ENCODE measurements at places on chromosomes 13 and 19. TPM values are rescaled to one million over a fixed set of nuclear protein-coding genes. Genes with fewer than 3 reads are reported as not detected.

- DNase-seq = peak; percentile 56
Observed at GRCh38 chr19:37506387-37507166, at the start of gene ZNF793. Gene ZNF793, plus strand, starts transcription at chr19:37506939. Its CDS starts 16,501 bp downstream, at chr19:37523440.

DNA sequence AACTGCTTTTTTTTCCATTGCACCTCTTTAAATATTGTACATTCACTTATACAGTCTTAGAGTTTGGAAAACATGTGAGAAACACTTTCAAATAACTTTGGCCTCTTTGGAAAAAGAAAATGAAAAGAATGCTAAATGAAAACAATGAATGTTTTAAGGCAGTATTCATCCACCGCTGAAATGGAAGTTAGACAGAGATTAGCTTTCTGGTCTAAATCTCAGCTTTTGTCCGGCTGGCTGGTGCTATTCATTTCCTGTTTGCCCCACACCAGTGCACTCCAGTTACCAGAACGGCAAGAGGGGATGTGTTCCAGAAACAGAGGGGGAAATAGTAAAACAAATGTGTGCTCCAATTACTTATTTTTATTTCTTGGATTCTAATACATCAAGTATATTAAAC is 1201.3 kb downstream of the EFNB2 start:
- DNase-seq = no peak

DNA sequence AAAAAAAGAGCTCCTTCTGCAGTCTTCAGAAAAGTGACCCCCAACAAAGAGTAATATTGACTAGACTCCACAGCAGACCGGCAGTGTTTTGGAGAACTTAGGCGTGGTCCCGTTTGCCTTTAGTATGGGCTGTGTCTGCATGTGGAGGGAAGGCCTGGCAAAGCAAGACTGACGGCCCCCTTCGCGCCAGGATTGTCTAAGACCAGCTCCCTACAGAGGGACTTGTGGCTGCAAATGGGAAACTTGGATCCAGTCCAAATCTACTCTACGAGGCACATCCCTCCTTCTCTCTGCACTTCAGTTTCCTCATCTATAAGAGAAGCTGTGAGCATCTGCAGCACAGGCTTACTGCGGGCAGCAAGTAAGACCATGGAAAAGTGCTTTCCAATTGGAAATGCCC is 350.0 kb downstream of the ZNF536 start:
- no peak for DNase-seq

DNA sequence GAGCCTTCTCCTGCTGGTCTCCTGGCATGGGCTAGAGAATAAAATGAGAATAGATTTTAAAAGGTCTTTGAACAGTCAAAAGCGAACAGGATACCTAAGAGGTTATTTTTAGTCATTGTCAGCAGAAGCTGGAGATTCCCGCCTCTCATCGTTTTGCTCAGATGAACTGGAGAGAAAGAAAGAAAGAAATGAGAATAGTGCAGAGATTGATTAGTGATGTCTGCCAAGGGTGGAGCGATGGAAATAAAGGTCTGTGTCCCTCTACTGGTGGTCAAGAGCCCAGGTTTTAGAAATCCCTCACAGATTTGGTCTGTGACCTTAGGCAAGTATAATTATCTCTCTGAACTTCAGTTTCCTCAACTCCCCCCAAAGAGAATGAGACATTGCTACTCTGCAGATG is 5.3 kb downstream of the NCAN start:
- DNase-seq = peak; percentile 65

The WDR88 gene
- not detected for total RNA-seq

The CGB8 gene
- not detected for total RNA-seq

The RETN gene
- not detected for total RNA-seq

Data from RPMI7951 (cell line).